ENCODE measurements at places on chromosomes 1 and 21.

DNA sequence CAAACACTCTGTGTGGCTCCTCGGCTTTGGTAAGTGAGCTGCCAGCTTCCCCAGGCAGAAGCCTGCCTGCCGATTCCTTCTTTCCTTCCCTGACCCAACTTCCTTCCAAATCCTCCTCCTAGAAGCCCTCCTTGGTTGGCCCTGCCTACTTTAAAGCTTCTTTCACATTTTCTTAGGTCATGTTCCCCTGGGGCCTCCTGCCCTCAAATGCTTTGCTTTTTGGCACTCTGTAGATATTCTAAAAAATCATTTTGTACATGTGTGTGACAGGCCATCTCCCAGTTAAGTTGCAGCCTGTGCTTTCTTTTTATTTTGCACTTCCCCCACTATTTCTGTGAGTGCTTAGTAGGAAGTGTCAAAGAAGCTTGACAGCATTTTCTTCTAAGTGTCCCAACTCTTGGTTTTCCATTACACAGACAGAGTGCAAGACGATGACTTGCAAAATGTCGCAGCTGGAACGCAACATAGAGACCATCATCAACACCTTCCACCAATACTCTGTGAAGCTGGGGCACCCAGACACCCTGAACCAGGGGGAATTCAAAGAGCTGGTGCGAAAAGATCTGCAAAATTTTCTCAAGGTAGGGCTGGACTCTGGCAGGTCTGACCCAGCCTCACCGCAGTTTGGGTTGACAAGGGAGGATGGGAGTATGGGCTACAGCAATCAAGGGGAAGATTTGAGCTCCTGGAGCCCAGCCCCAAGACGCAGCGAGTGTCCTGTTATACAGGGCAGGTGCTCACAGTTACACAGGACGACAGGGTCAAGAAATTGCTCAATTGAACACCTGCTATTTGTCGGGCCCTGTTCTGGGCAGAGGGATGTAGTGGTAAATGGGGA is at the start of gene S100A9:
Gene S100A9, plus strand, starts transcription at position 2 of the 838 bp plus-strand sequence. Its CDS starts 430 bp downstream, at position 432.
- no peak for DNase-seq

GRCh38 chr1:220121791-220122530 is 28.0 kb downstream of the IARS2 start:
- DNase-seq, result no peak

DNA sequence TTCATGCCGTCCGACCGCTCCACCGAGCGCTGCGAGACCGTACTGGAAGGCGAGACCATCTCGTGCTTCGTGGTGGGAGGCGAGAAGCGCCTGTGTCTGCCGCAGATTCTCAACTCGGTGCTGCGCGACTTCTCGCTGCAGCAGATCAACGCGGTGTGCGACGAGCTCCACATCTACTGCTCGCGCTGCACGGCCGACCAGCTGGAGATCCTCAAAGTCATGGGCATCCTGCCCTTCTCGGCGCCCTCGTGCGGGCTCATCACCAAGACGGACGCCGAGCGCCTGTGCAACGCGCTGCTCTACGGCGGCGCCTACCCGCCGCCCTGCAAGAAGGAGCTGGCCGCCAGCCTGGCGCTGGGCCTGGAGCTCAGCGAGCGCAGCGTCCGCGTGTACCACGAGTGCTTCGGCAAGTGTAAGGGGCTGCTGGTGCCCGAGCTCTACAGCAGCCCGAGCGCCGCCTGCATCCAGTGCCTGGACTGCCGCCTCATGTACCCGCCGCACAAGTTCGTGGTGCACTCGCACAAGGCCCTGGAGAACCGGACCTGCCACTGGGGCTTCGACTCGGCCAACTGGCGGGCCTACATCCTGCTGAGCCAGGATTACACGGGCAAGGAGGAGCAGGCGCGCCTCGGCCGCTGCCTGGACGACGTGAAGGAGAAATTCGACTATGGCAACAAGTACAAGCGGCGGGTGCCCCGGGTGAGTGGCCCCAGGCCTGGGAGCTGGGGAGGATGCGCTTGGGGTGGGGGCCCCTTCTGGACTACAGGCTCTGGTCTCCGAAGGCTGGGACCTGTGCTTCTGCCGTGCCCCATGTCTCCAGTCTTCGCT is 1.1 kb downstream of the SKI start:
- DNase-seq, result no peak

- no peak for DNase-seq
Observed at GRCh38 chr1:24400065-24400464, 13.5 kb downstream of the STPG1 start.

DNA sequence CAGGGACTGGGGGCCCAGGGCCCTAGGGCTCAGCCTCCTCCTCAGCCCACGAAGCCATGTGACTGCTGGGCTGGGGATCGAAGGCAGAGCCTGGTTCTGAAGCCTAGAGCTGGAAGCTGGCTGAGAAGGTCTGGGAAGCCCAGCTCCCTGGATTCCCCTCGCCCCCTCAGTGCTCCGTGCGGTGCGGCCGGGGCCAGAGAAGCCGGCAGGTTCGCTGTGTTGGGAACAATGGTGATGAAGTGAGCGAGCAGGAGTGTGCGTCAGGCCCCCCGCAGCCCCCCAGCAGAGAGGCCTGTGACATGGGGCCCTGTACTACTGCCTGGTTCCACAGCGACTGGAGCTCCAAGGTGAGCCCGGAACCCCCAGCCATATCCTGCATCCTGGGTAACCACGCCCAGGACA is 9.1 kb downstream of the ADAMTSL4 start:
- no peak for DNase-seq

GRCh38 chr1:212973426-212973825 is 23.1 kb downstream of the VASH2 start:
- DNase-seq, result no peak

DNA sequence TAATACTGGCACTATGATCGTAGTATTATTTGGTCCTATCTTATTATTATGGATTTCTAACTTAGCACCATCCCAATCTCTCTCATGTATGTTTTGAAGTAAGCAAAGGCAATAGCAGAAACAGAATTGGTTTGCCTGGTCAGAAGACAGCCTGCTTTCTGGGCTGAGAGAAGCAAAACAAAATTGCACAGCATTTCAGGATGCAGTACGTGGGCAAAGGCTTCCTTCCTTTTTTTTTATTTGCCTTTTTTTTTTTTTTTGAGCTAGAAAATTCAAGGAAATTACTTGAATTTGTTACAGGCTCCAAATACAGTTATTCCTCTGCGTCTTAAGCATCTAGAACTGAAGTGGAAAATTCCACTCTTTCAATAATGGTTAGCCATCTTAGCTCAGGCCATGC is 8.8 kb downstream of the CDA start:
- DNase-seq, result no peak

DNA sequence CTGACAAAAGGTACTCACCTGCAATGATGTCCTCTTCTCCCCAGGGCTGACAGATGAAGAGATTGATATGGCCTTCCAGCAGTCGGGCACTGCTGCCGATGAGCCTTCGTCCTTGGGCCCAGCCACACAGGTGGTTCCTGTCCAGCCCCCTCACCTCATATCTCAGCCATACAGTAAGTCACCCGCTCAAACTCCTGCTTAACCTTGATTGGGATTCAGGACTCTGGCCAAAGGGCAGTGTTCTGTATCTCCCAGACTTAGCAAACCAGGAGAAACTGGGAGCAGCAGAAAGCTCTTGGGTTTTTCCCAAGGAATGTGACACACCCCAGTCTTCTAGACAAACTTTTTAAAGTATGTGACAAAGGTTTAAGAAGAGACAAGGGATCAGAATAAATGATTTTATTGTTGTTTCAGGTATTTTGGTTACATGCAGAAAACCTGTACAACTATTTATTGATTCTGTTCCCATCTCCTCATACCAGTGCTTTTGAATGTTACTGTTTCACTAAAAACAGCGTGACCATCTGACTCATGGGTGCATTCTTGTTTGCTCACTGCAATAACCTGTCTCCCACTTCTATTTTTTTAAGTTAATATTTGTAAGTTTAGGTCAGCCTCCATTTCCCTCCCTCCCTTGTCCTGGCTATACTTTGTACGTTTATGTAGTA is 124.6 kb downstream of the PEX14 start:
- no peak for DNase-seq

GRCh38 chr1:240020871-240021270 is 70.8 kb upstream of the FMN2 start:
- DNase-seq, result no peak

DNA sequence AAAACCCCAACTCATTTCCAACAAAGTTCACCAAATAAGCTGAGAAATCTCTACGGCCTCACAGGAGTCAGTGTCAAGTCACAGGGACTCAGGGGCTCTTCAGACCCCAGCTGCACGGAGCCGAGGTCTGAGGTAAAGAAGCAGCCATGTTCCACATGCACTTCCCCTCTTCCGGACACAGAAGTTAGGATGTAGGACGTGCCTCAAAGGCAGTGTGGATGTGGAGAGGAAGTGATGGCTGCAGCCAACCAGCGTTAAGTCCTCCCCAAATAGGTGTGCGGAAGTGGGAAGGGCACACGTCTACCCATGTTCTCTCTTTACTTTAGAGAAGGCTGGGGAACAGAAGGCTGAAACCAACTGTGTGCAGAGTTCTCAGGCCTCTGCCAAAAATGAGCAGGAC is 14.6 kb upstream of the NCF2 start:
- DNase-seq, result no peak

DNA sequence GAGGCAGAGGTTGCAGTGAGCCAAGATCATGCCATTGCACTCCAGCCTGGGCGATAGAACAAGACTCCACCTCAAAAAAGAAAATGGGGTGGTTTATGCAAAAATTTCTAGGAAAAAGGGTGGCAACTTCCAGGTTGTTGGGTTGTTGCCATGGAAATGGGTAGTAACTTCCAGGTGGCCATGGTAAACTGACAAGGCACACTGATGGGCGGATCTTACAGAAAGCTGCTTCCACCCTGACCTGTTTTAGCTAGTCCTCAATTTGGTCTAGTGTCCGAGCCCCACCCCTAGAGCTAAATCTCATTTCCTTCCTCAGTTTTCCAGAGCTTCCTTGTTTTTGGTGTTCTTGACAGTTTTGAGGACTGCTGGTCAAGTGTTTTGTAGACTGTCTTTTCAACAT is 13.6 kb downstream of the KLHDC7A start:
- peak; percentile 56 for DNase-seq

DNA sequence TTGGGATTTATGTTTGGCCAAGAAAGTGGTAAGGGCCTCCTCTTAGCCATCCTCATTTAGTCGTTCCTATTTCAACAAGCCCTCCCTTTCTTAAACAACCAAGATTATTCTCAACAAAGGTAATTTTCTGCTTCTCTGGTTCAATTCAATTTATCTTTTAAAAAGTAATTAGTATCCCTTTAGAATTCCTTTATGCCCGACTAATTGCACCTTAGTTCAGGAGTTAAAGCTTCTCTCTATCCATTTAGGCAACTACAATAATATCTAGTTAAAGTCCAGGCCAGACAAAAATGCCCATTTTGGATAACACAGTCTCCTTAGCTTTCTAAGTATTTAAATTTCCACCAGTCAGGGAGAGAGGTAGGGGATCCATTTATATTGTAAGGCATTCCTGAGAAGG is 136.7 kb upstream of the MAGI3 start:
- no peak for DNase-seq

- no peak for DNase-seq
Observed at GRCh38 chr1:6258675-6259074, 2.2 kb downstream of the GPR153 start.

GRCh38 chr1:197021716-197022115 is 44.4 kb downstream of the CFHR5 start:
- no peak for DNase-seq

- DNase-seq, result no peak
Observed at GRCh38 chr1:230054092-230054749, 12.8 kb upstream of the GALNT2 start.

DNA sequence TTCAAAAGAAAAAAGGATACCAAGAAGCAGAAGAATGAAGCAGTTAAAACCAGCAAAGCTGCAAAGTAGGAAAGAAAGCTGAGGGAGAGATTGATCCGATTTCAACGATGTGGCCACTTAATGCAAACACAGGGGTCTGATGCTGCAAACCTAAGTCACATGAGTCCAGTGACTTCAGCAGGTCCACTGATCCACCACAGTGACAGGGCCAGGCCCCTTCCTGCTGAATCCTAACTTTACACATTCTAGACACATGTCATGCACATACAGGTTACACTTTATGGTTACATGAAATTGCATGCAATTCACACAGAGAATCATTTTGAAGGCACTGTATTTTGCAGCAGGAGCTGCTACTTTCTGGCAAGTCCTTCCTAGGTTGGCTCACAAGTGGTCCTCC is 59.0 kb upstream of the LBR start:
- DNase-seq, result no peak

- DNase-seq, result no peak
Observed at GRCh38 chr1:224641030-224641429, 24.9 kb downstream of the CNIH3 start.

DNA sequence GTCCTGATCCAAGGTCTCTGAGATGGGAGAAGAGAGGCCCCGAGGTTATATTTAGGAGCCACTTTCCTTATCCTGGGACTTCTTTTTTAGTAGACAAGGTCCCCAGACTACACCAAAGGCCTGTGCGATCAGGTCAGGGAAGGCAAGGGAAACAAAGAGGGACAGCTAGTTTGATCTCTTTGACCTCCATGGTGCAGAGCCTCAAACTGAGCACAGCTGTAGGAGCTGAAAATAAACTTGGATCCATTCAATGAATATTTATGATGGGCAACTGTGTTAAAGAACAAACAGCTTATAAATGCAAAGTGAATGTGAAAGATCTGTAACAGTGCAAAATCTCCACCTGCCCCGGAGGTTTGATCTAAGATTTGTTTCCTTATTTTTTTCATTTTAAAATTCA is 256.6 kb downstream of the DYRK1A start:
- DNase-seq, result no peak

- no peak for DNase-seq
Observed at GRCh38 chr1:222095606-222096475, 354.0 kb upstream of the DUSP10 start.

DNA sequence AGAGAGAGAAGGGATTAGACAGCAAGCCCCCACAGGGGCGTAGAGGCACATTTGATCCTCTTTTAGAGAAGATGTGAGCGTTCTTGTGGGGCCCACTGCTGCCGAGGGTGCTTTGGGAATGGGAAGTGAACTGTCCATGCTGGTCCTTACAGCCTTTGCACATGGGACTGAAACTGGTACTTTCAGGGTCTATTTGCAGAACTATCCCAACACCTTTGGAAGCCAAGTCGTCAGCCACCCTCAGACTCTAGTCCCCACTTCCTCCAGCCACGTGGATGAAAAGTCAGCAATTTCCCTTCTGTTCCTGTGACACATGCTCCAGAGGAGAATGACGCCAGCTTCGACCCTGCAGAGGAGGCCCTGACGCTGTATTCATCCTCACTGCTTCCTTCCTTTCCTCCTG is 2.6 kb upstream of the RAB7B start:
- peak; percentile 56 for DNase-seq

DNA sequence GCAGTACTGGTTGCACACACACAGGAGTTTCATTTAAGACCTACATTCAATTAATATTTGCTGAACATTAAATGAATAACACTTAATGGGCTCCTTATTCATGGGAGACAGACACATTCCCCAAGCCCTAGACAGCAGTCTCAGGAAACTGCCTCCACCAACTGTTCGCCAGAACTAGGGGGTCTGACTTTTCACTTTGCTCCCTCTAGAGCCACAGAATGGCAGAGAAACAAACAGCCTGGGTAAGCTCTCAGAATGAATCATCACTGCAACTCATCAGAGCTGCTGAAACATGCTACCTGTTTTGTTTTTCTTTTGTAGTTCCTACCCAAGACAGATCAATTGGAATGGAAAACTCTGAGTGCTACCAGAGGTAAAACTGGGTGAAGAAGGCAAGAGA is 31.7 kb downstream of the ELK4 start:
- DNase-seq, result no peak

Data from right atrium auricular region (tissue), 2 donors.